GM10248 (cell line): ENCODE measurements at places on chromosomes 16 and 17.

DNA sequence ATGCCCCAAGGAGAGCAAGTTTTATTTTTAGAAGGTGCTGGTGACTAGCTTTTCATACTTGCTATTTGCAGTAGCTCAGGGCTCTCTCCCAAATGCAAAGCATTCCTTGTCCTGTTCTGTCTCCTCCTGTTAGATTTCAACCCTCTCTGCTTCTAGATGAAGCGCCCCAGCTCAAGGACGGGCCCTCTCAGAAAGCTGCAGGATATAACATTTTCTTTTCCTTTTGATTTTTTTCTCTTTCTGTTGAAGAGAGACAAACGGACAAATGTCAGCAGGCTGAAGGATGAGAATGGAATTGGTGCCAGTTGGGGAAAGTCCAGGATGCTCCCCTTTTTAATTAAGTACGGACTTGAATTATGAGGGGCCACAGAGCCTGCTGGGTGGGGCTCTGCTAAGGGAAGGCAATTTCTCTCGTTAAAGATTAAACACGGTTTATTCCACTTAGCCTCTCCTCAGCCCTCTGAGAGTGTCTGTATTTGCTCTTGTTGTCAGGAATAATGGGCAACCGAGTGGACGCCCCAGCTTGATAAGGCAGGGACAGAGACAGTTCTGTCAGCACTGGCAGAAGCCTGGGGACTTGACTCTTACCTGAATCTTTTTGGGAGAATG, 6.2 kb upstream of the ETV4 start:
- DNase-seq, result no peak

- no peak for DNase-seq
Observed at GRCh38 chr16:89344846-89345611, 127.5 kb downstream of the ZNF778 start.

- no peak for DNase-seq
Observed at GRCh38 chr17:43562679-43563599, 16.8 kb upstream of the ETV4 start.

- no peak for DNase-seq
Observed at GRCh38 chr16:3012246-3012645, 477 bp upstream of the CLDN9 start.

GRCh38 chr17:77508047-77508715, 367.4 kb downstream of the SEC14L1 start:
- no peak for DNase-seq

DNA sequence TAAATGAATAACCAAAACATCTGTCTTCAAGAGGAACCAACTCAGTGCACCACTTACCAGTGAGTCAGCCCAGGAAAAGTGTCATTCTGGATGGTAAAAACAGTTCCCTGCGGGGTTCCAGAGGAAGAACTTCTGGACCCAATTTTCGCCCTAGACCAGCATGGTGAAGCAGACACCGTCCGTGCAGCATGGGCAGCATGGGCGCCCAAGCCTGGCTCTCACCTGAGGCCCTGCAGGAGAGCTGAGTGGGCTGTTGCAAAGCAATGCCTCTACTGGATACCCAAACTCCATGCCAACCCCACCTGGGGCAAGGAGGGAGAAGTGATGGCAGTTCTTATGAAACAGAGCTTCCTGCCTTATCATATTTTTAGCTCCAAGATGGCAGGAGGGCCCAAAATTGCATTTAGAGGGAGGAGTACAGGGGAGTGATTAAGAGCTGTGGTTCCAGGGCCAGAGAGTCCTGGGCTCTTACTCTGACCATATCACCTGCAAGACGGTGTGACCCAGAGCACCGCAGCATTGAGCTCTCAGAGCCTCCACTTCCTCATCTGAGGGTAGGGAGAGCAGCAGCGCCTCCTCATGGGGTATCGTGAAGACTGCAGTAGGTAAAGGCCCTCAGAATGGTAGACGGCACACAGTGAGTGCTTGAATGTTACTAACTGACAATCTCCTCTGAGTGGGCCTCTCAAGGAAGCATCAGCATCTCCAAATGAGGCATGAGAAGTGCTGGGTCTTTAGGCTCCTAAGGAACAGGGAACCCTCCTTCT, 16.6 kb upstream of the INPP5K start:
- peak; percentile 42 for DNase-seq

GRCh38 chr17:57622683-57623433, 122.2 kb downstream of the CCDC182 start:
- peak; percentile 70 for DNase-seq

GRCh38 chr17:79843816-79844800, 4.9 kb upstream of the CBX4 start:
- DNase-seq, result no peak

GRCh38 chr16:74936902-74937560, 47.9 kb downstream of the WDR59 start:
- DNase-seq, result peak; percentile 57

GRCh38 chr17:49547566-49547965, 28.1 kb upstream of the NXPH3 start:
- peak; percentile 13 for DNase-seq

- no peak for DNase-seq
Observed at GRCh38 chr16:14069818-14070217, 1.3 kb upstream of the MRTFB start.

DNA sequence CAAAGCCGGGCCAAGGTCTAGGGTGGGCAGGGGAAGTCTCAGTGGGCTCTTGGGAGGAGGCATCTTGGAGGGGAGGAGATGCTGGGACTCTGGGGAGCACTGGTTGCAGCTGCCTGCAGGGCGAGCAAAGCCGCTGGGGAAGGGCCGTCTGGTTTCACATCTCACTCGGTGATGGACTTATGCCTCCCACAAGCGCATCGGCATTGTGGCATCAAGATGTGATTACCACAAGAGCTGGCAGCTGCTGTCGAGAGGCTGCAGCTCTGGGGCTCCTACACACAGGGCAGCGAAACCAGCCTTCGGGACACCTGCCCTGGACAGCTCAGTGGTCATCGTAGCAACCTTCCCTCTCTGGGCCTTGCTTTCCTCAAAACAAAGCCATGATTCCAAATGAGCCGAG, 3.1 kb upstream of the KCNJ12 start:
- DNase-seq, result no peak

DNA sequence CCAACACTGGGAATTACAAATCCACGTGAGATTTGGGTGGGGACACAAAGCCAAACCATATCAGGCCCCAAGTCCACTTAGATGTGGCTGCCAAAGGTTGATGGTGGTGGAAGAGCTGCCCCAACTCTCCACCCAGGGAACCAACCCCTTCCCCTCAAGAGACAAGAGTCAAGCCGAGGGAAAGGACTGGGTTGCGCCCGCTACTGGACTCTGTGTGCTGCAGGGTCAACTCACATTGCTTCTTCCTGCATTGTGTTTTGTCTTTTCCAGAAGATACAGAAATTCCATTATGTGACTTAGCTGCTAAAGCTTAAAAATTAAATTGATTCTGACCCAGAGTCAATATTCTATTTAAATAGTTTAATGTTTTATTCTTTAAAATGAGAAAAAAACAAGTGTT, 58.5 kb downstream of the ADAMTS18 start:
- peak; percentile 28 for DNase-seq

- no peak for DNase-seq
Observed at GRCh38 chr16:18932243-18932987, 6.2 kb upstream of the SMG1 start.

DNA sequence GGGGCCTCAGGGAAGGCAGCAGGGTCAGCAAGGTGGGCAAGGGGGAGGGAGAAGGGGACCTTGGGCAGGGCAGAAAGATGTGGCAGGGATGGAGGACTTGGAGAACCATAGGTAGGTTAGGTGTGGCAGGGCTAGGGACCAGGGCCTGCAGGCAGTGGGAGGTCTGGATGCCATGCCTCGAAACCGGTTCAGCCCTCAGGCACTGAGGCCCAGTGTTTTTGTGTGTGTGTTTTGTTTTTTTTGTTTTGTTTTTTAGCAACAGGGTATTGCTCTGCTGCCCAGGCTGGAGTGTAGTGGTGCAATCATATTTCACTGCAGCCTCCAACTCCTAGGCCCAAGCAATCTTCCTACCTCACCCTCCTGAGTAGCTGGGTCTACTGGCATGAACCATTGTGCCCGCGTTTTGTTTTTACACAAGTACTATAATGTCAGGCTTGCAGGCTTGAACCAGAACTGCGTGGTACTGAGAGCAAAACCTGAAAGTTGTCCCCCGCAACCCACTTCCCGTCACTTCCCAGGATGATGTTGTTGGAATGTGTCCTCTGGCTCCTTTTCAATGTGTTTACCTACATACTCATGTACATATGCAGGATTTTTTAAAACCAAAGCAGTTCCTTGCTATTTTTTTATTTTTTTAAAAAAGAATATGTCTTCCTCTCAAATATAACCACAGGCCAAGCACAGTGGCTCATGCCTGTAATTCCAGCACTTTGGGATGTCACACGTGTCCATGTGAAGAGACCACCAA, 12.4 kb downstream of the ODAD4 start:
- no peak for DNase-seq
